ENCODE measurements at places on chromosomes 16 and 17.

DNA sequence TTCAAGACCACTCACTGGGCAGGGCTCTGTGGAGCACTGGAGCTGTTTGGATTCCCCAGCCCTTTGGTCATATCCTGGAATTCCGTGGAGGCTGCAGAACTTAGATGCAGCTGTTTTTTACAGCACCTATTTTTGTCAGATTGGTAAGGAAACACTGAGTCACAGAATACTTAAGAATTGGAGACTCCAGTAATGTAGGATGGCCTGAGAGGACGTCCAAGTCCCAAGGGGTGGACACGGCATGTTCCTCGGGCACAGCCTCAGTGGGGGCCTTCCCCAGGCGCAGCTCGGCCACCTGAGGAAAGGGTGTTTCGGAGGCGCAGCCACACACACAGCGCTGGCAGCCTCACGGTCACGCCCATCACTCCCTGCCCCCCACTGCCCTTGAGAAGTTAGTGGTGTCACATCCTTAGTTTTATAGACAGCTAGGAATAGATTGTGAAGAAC lies 14.8 kb downstream of the PLD6 start:
- DNase-seq, result peak; percentile 83

DNA sequence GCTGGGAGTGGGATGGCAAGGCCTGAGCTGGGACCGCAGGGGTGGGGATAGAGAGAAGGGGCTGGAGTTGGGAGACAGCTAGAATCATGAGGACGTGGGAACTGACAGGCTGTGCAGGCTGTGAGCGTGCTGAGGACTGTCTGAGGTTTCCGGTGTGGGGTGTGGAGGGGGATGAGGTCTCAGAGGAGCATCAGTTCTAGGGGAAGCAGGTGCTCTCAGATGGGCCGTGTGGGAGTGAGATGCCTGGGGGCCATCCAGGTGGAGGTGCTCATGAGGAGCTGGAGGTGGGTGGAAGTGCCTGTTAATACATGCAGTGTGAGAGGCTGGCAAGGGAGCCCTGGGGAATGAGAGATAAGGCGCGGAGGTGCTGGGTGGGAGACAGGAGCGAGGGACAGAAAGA lies 27.2 kb downstream of the HASPIN start:
- no peak for DNase-seq

DNA sequence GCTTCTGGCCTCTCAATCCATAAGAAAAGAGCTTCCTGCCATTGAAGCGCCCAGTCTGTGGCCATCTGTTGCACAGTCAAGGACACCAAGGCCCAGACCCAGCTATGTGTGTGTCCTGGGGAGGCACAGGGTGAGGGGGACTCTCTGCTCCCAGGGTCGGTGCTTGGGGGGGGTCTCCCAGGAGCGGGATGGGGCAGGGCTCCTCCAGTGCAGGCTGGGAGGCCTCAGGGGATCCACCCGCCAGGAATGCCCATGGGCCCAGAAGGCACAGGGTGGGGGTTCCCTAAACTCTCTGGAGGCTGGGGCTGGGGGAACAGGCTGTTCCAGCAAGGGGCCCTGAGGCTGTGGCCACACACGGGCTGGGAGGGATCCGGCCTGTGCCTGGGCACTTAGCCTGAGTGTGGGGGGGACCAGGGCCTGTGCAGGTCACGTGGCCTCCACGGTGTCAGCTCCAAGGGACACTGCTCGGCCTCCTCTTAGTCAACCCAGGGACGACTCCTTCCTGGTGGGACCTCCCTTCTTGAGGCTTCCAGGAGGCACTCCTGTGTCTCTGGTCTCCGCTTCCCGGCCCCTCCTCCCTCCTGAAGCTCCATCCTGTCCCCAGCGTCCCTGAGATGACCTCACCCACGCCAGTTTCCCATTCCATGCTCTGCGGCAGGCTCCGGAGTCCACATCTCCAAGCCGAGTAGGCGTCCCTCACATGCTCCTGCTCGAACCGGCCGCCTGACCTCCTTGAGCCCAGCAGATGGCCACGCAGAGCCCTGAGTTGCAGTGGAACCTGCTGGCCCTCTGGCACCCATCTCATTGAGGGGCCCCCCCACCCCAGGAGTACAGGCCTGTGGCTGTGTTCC lies 23.1 kb upstream of the BAHCC1 start:
- peak; percentile 68 for DNase-seq

GRCh38 chr16:61296814-61297213 lies 739.4 kb downstream of the CDH8 start:
- no peak for DNase-seq

DNA sequence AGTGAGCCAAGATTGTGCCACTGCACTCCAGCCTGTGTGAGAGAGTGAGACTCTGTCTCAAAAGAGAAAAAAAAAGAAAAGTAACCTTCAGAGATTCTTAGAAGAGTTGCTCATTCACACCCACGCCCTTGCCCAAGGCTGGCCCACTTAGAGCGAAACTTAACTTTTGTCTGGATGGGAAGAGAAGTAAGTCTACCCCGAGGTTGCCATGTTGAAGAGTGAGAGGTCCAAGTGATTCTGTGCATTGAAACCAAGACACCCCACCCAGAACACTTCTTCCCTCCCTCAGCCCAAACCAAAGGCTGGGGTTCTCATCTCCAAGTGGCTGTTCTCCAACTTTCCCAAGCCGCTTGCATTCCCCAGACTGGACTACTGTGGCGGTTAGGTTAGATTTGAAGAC lies 2.4 kb upstream of the CISD3 start:
- no peak for DNase-seq

DNA sequence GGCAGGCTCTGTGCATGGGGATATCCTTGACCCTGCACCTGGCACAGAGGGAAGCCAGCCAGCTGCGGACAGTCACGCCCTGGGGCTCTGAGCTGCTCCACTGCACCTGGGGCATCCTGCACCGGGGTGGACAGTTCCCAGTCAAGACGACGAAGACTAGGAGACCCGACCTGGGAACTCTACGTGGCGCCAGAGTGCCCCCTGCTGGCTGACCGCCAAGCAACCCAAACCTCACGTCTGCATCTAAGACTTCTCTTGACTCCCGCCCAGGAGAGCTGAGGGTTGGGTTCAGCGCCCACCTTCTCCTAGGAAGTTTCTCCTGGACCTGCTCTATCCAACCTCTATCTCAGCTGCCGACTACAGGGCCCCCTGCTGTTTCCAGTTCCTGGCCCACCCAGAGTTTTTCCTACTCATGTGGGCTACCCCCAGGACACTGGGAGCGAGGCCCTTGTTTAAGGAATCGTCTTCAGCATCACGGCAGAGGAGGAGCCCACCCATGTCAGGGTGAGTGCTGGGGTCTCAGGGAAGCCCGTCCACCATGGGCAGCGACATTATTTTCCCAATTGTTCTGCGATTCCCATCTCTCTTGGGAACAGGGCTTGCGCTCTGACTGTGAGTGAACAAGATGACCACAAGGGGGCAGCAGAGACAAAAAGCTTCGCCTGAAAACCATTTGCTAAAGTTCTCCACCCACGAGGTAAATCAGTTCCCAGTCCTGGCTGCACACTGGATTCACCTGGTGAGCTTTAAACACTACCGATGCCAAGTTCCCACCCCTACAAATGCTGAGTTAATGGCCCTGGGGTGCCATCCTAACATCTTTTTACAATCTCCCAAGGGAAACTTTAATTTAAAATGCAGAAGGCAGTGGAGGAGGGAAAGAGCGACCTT lies 29.3 kb downstream of the TLE7 start:
- DNase-seq, result peak; percentile 90

GRCh38 chr17:69528035-69528434 lies 113.5 kb downstream of the MAP2K6 start:
- no peak for DNase-seq

DNA sequence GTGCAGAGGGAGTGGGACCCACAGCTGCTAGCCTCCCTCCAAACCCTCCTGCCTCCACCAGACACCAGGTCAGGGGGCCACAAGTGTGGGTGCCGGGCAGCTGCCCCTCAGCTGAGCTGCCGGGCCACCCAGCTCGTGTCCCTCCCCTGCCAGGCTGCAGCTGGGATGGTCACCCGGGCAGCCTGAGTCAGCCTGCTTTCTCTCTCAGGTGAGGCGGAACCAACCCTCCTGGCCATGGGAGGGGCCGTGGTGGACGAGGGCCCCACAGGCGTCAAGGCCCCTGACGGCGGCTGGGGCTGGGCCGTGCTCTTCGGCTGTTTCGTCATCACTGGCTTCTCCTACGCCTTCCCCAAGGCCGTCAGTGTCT lies 6.9 kb downstream of the SLC16A3 start:
- DNase-seq, result no peak

GRCh38 chr17:8991514-8992285 lies 26.2 kb upstream of the PIK3R5 start:
- DNase-seq, result peak; percentile 89

- no peak for DNase-seq
Measured at GRCh38 chr16:31327646-31328225, 27.2 kb upstream of the ITGAX start.

- DNase-seq, result peak; percentile 93
Measured at GRCh38 chr17:32006957-32007462, at the start of gene LRRC37B. Gene LRRC37B, plus strand, starts transcription at chr17:32007383. Its CDS starts 14,010 bp downstream, at chr17:32021393.

GRCh38 chr16:10069374-10069773 lies 112.9 kb downstream of the GRIN2A start:
- DNase-seq, result no peak

GRCh38 chr17:80732268-80732667 lies 187.6 kb downstream of the RPTOR start:
- DNase-seq, result peak; percentile 84

GRCh38 chr16:84518804-84519341 lies 14.4 kb upstream of the MEAK7 start:
- DNase-seq, result no peak
